ENCODE measurements at places on chromosomes 1 and 21.

GRCh38 chr1:145988773-145989172 is 7.6 kb downstream of the TXNIP start:
- no peak for DNase-seq

DNA sequence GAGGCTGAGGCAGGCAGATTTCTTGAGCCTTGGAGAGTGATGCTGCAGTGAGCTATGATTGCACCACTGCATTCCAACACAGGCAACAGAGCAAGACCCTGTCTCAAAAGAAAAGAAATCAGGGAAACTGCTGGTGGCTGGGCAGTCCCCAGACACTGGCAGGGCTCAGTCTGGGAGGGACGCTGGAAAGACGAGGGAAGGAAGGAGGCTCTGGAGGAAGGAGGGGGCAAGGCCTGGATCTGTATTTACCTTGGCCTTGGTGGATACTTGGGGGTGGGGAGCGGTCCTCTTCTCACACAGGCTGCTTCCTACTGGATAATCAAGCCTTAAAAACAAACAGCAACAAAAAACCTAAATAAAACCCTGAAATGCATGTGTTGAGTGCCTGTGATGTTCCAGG is 24.4 kb downstream of the KCNQ4 start:
- DNase-seq = no peak

DNA sequence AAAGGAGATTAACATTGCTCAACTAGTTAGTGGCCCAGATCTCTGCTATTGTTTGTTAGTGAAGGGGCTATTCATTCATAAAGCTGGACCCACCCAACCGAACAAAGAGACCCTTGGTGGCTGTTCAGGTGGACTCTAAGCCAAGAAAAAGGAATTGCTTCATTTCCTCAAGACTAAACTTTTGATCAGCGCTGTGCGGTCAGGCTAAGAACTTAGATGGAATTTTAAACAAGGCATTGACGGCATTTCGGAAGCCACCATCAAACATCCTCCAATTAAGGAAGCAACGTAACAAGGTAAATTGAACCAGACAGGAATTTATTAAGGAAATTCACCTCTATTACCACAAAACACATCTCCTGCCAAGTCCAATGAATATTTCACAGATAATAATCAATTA is 19.9 kb upstream of the SHCBP1L start:
- no peak for DNase-seq

GRCh38 chr1:183052861-183053260 is 29.6 kb downstream of the LAMC1 start:
- no peak for DNase-seq

DNA sequence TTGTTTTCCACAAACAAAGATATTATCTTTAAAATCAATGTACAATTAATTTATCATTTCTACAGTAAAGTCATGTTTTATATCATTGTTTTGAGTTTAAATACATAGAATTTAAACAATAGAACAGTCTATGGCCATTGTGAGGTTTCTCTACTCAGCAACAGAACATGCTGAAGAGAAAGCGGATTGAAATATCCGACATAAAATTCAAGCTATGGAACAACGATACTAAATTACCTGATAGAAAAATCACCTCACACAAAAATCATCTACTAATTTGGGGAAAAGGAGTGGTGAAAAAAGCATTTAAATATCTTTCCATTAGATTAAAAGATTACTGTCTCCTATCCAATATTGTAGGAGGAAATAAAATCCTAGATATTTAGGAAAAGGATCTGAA is 12.6 kb downstream of the CDKN2C start:
- DNase-seq = no peak

GRCh38 chr1:236377832-236378535 is 16.1 kb upstream of the EDARADD start:
- DNase-seq = no peak

DNA sequence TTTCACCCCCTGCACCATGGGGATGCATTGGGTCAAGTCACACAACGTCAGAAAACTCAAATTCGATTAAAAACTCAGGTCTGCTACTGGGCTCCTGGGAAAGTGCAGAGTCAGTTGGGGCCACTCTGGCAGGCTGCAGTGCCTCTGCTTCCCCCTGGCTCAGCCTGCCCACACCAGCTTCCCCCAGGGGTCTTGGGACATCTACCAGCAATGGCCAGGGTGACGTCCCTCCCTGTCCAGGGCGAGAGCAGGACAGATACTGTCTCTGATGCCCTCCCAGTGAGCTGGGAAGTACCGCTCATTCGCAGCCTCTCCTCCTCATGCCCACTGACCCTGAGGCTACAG is 106.2 kb upstream of the COL6A1 start:
- DNase-seq = no peak

GRCh38 chr1:13725714-13726175 is 25.8 kb downstream of the PRDM2 start:
- DNase-seq = peak; percentile 38
